ENCODE measurements at places on chromosomes 7 and 10.

DNA sequence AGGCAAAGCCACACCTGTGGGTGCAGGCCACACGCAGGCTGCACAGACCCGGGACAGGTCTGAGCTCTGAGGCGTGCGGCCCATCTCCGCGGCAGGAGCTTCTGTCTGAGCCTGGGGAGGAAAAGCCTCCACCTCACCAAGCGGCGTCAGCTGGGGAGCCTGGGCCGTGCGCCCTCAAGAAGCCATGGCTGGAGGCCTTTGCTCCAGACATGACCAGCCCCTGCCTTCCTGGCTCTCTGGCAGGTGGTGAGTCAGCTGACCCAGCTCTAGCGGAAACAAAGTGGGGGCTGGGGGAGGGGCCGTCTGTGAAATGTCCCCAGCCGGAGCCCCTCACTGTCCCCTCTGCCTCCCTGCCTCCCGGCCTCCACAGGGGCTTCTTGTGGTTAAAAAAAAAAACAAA is 12.5 kb downstream of the GPER1 start:
- DNase-seq = no peak

- DNase-seq = no peak
These were observed 138.5 kb downstream of the SEMA3A start for GRCh38 chr7:84055904-84056605.

DNA sequence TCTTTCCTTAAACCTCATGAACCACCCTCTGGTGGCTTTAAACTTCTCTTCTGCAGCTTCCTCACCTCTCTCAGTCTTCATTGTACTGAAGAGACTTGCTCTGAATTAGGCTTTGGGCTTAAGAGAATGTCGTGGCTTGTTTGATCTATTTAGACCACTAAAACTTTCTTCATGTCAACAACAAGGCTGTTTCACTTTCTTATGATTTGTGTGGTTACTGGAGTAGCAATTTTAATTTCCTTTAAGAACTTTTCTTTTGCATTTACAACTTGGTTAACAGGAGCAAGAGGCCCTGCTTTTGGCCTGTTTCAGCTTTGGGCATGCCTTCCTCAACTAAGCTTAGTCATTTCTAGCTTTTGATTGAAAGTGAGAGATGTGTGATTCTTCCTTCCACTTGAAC is 38.1 kb upstream of the CDHR3 start:
- no peak for DNase-seq

GRCh38 chr10:55410415-55410885 is 609.4 kb upstream of the PCDH15 start:
- DNase-seq = no peak

GRCh38 chr7:44755698-44756627 is 7.3 kb downstream of the ZMIZ2 start:
- no peak for DNase-seq

DNA sequence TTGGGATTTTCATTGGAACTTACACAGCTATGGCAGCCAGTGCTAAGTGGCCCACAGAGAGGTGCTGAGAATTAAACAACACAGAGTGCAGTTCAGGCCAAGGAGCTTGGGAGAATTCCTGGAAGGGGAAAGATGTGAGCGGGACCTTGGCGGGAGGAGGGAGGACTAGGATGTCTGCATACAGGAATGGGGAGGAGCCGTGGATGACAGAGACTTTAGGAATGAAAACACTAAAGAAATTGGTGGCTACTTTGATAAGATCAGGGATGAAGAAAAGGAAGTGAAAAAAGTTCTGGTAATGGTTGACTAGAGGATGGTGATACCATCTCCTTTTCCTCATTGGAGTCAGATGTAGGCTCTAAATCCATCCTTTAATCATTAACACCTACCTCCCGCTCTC is 234.2 kb upstream of the FZD8 start:
- no peak for DNase-seq

DNA sequence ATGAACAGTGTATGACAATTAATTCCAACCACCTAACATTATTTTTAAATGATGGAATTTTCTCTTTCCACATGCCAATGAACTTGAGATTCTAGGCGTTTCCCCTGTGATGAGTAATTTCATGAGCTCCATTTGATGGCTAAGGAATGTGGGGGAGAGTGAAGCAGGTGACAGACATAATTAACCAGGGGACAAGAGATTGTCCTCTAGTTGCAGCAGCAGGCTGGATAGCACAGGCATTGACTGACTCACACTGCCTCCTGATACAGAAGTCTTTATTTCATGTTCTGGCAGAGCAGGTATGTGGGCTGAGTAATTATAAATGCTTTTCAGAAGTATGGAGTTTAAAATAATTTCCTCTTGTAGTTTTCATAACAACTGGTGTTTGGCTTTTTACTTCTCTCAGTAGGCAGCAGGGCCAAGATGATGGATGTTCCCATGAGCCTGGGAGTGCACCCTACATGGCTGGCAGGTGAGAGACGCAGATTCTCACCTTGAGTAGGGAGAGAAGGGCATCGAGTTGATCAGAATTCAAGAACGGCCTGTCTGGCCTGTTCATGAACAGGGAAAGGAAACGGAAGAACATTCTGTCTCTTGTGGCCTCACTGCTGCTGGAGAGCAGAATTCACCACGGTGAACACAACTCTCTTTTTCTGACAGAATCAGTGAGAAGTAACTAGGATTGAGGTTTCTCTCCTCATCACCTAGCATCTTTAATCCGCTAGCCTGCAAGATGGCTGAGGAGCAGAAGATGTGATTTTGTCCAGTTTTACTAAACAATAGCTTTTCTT is 118.8 kb downstream of the AOAH start:
- no peak for DNase-seq

Data from suprapubic skin (tissue), 4 donors.